ENCODE measurements at places on chromosomes 7 and 10.

- DNase-seq, result no peak
Observed at GRCh38 chr7:127885222-127885772, 145.9 kb downstream of the LRRC4 start.

DNA sequence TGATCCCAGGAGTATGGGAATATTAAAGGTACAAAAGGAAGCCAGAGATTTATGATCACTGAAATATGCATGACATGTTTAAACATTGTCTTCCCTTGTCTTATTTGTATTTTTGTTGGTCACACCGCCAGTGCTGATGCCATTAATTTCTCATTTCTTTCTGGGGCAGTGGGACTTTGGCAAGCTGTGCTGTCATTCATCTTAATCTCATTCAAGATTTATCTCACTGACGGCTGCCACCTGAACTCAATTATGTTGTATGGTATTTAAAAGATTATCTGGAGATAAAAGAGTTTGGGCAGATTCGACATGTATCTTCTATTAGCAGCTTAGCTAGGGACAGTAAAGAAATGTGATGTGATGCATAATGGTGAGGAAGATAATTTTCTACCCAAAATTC is 284.9 kb upstream of the PLXDC2 start:
- DNase-seq, result no peak

GRCh38 chr7:156257904-156258303 is 382.7 kb upstream of the RNF32 start:
- no peak for DNase-seq

DNA sequence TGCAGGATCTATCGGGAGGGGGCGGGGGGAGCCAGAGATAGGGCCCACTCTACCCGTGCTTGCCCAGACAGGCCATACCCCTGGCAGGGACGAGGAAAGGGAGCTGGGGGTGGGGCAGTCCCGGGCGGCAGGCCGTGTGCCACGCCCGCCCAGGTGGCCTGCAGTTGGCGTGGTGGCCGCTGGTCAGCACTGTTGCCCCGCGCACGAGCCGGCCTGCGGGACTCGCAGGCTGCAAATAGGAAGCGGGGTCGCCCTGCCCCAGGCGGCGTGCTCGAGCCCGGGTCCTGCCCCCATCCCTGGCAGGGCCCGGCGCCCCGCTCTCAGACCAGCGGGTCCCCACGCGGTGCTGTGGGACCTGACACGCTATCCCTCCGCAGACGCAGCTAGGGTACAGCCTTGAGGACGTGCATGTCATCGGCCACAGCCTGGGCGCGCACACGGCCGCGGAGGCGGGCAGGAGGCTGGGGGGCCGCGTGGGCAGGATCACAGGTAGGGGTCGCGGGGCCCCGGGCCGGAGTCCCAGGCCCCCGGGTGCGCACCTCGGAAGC is 6.7 kb downstream of the PNLIPRP2 start:
- no peak for DNase-seq

DNA sequence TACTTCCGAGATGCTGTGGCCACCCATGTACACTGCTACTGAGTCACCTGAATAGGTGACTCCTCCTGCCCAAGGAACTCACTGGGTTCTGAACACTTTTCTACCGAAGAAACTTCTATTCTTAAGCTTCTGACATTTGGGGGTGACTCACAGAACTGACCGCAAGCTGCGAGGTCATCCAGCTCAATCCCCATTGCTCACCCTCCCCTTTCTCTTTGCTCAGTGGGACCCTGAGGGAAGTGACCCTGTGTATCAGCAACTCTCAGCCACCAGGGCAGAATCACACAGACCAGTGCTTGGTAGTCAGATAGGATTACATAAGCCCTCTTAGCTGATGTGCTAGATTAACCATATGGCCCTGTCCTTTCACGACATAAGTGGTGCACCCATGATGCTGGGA is 46.3 kb downstream of the INSYN2A start:
- no peak for DNase-seq

GRCh38 chr10:61744469-61744868 is 81.7 kb downstream of the CABCOCO1 start:
- DNase-seq, result no peak

DNA sequence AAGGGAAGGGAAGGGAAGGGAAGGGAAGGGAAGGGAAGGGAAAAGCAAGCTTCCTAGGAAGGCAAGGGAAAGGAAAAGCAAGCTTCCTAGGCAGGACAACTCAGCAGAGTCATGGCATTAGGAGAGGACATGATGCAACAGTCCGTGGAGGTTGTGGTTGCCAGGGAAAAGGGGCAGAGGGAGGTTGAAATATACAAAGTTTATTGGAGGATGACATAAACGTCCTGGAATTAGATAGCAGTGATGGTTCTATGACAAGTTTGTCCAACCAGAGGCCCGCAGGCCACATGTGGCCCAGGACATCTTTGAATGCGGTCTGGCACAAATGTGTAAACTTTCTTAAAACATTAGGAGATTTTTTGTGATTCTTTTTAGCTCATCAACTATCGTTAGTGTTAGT is 59.8 kb upstream of the OPN4 start:
- DNase-seq, result no peak

GRCh38 chr10:1625731-1626130 is 111.6 kb downstream of the ADARB2 start:
- DNase-seq, result no peak

DNA sequence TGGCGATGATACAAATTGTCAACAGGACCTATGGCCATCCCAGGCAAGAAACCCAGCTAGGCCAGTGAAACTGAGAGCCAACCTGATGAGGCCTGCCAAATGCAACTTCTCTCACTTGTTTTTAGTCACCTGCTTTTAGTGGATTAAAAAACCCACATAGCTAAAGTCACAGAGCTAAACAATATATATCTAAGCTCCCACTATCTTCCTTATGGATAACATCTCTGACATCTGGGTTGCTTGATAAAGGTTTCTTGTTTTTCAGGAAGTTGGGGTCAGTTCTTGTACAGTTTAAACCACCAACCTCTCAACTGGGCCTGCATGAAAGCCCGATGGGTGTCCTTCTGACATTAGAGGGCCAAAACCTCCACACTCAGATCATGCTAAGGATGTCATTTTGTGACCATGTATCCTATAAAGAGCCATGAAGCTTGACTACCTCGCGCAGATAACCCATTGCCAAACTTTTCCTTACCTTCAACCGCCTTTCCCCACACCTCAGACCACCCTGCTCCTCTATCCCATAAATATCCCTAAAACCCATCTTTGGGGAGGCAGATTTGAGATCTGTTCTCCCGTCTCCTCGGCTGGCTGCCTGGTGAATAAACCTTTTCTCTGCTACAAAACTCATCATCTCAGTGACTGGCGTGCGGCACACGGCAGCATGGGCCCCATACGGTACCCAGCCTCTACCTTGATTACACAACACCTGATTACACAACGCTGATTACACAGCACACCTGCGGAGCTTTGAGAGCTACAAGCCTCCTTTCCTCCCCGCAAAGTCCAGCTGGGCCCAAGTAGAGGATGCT is 797 bp upstream of the STMP1 start:
- DNase-seq, result no peak

- DNase-seq, result no peak
Observed at GRCh38 chr7:80147543-80148391, 13.1 kb downstream of the GNAI1 start.

DNA sequence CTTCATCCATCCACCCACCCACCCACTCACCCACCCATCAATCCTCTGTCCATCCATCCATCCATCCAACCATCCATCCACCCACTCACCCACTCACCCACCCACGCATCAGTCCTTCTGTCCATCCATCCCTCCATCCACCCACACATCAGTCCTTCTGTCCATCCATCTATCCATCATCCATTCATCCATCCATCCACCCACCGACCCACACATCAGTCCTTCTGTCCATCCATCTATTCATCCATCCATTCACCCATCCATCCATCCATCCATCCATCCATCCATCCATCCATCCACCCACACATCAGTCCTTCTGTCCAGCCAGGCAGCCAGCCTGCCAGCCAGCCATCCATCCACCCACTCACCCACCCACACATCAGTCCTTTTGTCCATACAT is 15.8 kb upstream of the GRIFIN start:
- DNase-seq, result no peak

GRCh38 chr10:19895500-19895899 is 79.3 kb downstream of the PLXDC2 start:
- no peak for DNase-seq

GRCh38 chr10:74585231-74586087 is 240.9 kb upstream of the KAT6B start:
- no peak for DNase-seq

DNA sequence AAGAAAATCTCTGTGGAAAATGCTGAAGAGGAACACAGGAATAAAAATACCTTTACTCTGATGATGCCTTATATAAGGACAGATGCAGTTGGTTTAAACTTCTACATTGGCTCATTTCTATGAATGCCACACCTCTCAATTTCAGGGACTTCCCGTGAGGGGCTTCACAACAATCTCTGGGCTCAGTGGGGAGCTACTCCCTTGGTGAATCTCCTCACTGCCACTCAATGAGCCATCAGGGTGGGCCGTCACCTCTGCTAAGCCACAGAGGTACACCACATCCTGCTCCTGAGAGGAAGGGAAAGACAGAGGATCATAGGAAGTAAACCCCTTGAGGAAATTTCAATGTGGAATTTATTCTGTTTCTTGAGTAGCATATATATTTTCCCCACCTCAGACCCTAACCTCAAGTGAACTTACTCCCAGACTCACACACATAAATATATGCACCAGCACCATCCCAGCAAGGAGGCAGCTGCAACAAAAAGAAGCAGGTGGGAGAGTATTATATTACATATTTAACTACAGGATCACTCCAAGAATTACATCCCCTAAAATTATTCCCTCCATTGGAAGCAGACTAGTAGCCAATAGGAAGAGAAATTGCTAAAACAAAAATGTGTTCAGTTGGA is 63.3 kb upstream of the PRSS1 start:
- no peak for DNase-seq

DNA sequence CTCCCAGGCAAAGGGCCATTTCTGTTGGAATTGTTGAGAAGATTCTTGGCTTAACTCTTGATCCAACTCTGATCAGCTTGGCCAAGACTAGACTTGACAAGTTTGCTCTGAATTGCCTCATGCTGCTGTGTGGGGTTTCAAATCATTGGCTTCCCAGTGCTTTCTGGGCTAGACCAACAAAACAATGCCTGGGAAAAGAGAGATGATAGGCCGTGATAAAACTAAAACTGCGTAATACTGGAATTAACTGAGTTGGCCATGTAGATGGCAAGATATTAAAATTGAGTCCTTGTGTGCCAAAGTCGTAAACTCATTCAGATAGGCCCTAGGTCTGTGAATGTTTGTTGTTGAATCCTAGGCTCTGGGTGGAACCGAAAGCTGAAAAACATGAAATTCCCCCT is 222.6 kb downstream of the MGMT start:
- no peak for DNase-seq

DNA sequence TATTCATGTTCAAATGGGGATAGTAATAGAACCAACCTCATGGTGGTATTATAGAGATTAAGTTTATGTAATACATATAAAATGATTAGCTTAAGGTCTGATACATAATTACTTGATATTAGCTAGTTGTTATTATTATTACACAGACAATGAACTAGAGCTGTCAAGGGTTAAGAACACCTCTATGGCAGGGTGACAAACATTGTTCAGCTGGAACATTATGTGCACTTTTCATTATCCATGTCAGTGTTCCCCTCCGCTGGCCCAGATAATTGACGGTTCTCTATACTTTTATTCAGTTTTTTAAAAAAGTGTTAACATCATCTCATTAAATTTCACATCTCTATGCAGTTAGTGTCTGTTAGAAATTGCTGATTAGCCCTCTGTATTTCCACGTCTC is 142.1 kb downstream of the CDK14 start:
- DNase-seq, result no peak

- DNase-seq, result no peak
Observed at GRCh38 chr10:125782616-125783015, 7.0 kb upstream of the MMP21 start.

GRCh38 chr10:79342811-79343561 is 4.3 kb upstream of the PPIF start:
- no peak for DNase-seq

DNA sequence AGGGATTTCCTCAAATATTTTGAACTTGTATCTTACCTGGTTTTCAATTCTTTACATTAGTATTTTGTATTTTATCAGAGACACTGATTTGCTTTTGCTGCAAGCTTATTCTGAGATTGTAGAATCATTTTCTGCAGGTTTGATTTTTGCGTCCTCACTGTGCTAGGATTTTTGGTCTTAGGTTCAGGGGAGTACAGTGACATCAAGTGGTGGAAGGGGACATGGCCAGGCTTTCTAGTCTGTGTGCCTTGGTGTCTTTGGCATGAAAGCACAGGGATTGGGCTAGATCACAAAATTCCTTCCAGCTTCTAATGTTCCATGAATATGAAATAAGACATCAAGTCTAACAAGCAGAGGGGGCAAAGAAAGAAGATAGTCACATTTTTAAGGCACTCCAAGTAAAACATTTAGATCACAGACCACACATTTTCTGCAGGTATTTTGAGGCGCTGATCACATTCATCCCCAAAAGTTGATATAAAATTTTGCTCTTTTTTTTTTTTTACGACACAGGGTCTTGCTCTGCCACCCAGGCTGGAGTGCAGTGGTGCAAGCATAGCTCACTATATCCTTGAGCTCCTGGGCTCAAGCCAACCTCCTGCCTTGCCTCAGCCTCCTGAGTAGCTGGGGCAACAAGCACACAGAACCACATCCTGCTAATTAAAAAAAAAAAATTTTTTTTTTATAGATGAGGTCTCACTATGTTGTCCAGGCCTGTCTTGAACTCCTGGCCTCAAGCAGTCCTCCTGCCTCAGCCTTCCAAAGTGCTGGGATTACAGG is 124.4 kb downstream of the PON1 start:
- no peak for DNase-seq

GRCh38 chr7:2650451-2650850 is 18.7 kb downstream of the TTYH3 start:
- DNase-seq, result no peak

- DNase-seq, result no peak
Observed at GRCh38 chr7:136530831-136531230, 337.6 kb upstream of the CHRM2 start.

DNA sequence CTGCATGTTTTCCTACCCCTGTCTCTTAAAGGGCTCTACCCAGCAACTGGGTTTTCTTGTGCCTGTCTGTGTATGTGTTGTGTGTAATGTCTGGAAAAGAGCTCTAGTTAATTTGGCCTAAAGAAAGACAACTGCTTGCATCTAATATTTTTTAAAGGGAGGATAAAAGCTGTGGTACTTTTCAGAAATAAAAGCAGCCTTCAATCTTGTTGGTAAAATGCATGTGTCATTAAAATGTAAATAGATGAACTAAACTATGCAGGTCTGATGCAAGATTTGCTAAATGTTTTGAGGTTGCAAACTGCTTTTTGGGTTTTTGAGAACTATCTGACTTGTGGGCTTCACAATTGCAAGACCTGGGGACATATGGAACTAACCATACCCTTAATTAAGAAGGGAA is 445.3 kb downstream of the HTR7 start:
- DNase-seq, result no peak

- DNase-seq, result no peak
Observed at GRCh38 chr10:133365461-133366129, 7.6 kb downstream of the ECHS1 start.

DNA sequence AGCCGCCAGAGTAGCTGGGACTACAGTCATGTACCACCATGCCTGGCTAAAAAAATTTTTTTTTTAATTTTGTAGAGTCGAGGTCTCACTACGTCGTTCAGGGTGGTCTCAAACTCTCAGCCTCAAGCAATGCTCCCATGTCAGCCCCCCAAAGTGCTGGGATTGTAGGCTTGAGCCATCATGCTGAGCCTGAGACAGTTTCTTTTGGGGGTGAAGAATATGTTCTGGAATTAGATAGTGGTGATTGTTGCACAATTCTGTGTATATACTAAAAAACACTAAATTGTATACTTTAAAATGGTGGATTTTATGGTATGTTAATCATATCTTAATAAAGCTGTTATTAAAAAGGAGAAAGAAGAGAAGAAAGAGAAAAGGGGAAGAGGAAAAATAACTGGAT is 1.5 kb downstream of the CUZD1 start:
- no peak for DNase-seq
